ENCODE measurements at places on chromosomes 3 and 15.

- no peak for DNase-seq
These were observed 9.1 kb upstream of the TIPARP start for GRCh38 chr3:156665291-156665690.

- DNase-seq = no peak
These were observed 16.9 kb downstream of the THBS1 start for GRCh38 chr15:39597751-39598185.

- DNase-seq = no peak
These were observed 522 bp upstream of the GXYLT2 start for GRCh38 chr3:72887343-72887704.

DNA sequence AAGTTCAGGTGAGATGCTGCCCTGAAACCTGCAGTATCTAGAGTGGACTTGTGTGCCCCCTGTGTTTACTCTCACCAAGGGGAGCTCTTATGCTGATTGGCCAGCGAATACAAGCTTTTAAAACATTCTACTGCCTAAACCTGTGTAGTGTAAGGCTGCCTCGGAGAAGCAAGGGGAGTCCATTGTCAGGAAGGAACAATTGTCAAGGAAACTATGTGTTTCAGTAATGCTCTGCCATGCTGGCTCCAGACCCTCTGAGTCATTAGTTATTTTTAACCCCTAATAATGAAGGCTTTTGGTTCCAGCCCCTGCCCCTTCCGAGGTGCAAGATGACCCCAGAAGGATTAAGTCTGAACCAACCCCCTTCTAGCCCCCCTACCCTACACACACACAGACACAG, 66.1 kb upstream of the CHMP2B start:
- no peak for DNase-seq

- DNase-seq = no peak
These were observed 122.9 kb downstream of the TPRG1 start for GRCh38 chr3:189294649-189295048.

DNA sequence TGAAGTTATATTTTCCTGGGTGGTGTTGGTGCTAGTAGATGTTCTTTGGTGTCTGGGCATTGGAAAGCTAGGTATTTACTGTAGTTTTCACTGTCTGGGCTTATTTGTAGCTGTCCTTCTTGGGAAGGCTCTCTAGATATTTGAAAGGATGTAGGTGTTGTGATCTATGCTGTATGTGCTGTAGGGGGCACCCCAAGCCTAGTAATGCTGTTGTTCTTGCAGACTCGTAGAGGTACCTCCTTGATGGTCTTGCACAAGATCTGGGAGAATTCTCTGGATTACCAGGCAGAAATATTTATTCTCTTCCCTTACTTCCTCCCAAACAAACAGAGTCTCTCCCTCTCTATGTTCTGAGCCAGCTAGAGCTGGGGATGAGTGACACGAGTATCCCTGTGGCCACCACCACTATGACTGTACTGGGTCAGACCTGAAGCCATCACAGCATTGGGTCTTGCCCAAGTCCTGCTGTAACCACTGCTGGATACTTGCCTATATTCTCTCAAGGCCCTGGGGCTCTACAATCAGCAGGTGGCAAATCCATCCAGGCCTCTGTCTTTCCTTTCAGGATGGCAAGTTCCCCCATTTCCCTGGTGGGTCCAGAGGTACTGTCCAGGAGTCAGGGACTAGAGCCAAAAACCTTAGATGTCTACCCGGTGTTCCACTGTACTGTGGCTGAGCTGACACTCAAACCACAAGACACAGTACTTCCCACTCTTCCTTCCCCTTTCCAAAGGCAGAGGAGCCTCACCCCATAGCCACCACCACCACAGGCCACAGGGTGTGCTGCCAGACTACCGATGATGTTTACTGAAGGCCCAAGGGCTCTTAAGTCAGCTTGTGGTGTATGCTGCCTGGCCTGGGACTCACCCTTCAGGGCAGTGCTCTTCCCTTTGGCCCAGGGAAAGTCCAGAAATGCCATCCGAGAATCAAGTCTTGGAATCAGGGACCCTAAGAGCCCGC, 195.2 kb upstream of the DPPA4 start:
- no peak for DNase-seq

- no peak for DNase-seq
These were observed 71.3 kb upstream of the LRTM1 start for GRCh38 chr3:54999159-54999558.

DNA sequence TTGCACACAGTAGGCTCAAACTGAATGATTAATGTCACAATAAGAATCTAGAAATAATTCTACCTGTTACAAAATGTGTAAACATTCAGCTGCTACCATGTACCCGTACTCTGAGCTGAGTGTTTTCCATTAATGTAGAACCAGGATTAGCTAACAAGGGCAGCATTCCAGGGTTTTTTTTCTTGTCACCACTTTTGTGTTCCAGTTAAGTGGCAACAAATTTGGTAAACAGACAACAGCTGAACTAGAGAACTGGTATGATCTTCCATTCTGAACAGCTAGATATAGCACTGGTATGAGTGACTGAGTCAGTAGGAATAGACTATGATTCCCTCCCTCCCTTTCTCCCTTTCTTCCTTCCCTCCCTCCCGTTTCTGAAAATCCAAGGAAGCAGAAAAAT, 229.4 kb downstream of the CD47 start:
- DNase-seq = no peak

- no peak for DNase-seq
These were observed 463.2 kb upstream of the GBE1 start for GRCh38 chr3:82224661-82225060.

DNA sequence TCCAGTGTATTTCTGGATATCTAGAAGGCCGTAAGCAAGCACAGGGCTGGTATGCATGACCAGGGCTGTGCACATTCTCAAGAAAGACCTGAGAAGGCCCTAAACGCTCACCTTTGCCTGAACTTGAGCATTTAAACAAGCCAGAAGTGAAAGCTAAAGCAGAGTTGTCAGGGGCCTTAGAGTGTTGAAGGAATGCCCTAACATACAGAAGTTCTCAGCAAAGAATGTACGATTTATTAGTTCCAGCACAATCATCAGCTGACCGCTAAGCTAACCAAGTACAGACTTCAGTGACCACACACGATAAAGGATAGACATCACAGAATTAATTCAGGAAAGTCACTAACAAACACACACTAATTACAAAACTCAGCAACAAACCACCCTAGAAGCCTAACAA, 8.7 kb downstream of the HLTF start:
- no peak for DNase-seq

DNA sequence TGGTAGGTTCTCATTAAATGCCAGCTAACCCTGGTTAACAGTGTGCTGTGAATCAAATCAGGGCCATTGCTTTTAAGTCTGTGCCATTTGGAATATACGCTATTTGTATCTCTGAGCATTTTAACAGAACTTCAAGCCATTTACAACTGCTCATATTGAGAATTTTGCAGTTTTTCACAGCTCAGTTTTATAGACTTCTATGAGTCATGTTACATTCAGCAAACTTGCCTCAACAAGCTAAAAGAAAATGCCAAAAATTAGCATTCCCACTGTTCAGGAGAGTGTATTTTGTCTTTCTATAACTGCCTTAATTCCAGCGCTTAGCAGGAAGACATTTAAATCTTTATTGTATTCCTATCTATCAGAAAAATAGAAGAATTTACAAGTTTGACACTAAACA, 196.4 kb downstream of the GBE1 start:
- no peak for DNase-seq

- no peak for DNase-seq
These were observed 45.3 kb upstream of the PLCL2 start for GRCh38 chr3:16839271-16840100.

- no peak for DNase-seq
These were observed 34.5 kb upstream of the STIMATE start for GRCh38 chr3:52931889-52932288.

DNA sequence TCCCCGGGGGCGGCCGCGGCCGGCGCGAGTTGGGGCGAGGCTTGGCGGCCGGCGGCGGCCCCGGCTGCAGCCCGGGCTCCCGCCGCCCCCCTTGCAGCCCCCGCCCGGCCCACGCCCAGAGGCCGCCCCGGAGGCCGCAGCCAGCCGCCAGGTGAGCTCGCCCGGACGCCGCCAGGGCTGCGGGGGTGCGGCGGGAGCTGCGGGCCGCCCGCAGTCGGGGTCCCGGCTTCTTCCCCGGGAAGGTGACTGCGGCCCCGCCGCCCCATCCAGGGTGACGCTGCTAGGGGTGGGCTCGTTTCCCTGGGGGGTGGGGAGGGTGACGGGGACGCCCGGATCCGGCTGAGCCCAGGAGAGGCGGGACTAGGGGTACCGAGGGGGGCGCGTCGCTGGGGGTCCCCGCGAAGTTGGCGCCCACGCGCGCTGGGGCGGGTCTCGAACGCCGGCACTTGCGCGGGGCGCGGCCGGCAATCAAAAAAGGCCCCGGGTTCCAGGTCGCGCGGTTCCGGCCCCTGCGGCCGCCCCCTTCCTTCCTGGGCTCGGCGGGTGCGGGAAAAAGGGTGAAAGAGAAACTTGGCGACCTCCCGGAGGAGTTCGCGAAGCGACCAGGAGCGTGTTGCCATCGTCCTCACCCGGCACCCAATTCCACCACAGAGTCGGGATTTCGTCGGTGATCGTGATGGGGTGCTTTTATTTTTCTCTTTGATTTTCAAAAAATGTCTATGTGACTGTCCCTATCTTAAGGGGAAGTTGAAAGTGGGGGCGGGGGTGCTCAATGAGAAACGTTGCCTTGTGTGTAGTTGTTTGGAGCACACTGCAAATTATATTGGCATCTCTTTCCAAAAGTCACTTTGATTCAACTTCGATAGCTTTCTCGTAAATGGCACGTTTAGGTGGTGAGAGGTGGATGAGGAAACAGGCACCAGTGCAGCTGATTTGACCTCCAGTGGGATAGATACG, 619 bp downstream of the ATXN7 start:
- DNase-seq = no peak

DNA sequence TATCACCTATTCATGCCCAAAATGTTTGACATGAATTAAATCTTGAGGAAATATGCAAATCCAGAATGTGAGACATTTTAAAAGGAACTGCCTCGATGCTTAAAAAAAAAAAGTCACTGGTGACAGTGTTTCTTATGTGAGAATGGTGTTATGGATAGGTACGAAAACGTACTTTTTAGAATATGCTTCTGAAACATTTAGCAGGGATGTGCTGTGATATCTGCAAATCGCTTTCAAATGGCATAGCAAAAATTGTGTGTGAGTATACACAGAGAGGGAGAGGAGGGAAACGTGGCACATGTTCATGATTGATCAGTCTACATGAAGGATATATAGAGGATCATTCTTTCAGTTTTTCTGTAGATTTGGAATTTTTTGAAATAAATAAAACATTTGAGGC, 16.0 kb downstream of the CCNB2 start:
- DNase-seq = no peak

GRCh38 chr3:104519068-104519467, 847.6 kb upstream of the ALCAM start:
- DNase-seq = no peak

GRCh38 chr3:168124791-168125190, 29.1 kb upstream of the GOLIM4 start:
- DNase-seq = no peak

DNA sequence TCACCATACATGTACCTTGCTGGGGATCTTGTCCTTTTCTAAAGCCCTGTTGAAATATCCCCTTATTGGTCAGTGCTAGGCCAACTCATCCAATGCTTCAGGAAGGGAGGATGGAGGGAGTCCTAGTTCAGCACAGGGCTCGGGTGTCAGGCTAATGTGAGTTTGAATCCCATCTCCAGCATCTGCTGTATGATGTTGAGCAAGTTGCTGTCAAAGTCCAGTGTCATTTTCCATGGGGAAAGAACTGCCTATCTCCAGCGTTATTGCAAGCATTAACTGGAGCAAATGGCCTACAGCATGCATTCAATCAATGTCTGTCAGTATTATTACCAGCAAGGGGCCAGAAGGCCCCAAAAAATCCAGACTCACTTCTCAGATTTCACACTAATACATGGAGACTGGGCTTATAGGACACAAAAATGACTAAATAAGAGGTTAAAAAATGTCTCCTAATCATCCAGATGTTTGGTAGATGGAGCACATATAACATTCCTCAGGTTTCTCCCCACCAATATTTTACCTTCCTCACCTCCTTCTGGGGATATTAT, 40.8 kb downstream of the SRGAP3 start:
- DNase-seq = no peak

DNA sequence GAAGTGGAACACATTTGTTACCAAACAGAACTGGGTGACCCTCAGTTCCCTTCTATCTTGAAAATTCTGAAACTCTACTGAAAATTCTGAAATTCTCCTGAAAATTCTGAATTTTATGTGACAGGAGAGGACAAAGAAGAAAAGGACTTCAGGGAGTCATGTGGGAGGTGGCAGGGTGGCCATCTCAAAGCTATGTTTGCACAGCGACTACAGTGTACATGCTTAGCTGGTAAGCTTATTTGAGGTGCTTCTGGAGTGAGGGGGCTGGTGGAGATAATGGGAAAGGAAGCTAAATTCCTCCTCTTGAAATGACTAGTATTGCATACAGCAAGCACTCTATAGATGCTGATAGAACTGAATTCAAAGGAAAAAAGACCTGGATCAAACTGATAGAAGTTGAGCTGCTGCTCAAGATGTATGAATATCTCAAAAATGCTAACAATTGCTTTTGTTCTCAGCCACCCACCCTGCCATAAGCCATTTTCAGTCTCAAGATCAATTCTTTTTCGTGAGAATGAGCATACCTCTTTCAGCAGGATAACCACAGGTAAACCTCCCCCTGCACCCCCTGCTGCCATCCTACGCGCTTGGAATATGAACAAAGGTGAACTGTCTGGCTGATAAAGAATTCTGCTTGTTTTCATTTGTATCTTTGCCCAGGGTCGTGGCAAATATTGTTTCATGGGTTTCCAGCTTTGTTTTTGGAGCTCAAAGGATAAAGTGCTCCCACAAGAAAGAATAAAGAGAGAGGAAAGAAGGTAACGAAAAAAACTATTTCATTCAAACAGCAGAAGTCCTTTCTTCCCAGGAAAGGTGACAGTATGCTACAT, 16.6 kb upstream of the ARHGEF3 start:
- no peak for DNase-seq

DNA sequence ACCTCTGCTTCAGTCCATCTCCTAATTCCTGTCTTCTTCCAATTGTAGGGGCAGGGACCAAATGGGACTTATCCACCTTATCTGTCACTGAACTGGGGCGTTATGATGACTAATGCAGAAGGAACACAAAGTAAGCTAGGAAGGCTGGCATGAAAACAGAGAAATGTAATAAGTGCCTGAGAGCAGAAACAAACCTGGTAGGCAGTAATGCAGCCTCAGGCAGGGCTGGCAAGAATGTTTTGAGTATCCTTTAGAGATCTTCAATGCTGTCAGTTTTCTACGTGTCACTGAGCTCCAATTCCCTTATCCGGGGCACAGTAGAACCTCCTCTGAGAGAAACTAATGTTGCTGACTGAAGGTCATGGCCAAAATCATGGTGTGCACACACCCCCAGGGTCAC, 246.2 kb upstream of the TBL1XR1 start:
- no peak for DNase-seq

GRCh38 chr15:38196076-38196475, 56.6 kb upstream of the SPRED1 start:
- no peak for DNase-seq

DNA sequence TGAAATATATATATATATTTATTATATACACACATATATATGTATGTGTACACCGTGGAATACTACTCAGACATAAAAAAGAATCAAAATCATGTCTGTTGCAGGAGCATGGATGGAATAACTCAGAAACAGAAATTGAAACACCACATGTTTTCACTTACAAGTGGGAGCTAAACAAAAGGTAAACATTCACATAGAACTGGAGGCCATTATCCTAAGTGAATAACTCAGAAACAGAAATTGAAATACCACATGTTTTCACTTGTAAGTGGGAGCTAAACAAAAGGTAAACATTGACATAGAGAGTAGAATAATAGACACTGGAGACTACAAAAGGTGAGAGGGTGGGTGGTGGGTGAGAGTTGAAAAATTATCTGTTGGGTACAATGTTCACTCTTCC, 171.5 kb upstream of the GOLIM4 start:
- no peak for DNase-seq

- DNase-seq = no peak
These were observed 6.3 kb downstream of the ZNF774 start for GRCh38 chr15:90358124-90359033.

All from hypothalamus (tissue), 51 donors.